NK-92 treated with Interleukin-12 subunit alpha and Interleukin-12 subunit beta, amount 100 ng/mL, for 24 hours (cell line): ENCODE measurements at places on chromosomes 7 and 10.

DNA sequence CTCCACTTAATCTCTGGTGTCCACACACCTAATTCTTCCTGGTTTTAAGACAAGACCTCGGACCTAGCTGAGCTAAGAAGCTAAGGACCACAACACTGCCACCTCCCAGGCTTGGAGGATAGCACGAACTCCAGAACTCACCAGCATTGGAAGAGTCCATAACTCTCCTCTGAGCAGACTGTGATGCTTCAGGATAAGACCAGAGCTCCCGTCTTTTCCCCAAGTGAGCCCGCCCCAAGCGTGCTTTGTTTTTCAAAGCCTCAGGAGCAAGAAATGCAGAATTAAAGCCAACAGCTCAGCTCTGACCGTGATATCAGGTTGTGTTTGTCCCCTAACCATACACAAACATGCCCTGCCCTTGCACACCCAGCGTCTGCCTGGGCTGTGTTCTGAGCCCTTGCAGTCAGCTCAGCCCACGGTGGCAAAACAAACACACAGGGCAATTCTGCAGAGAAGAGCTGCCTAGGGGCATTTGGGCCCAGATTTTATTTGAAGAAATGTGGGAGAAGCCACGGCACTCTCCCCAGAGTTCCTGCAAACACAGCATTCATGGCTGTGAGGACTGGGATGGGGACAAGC, 145.4 kb downstream of the WDR11 start:
- no peak for DNase-seq

- no peak for DNase-seq
These were observed 216.4 kb downstream of the MLLT10 start for GRCh38 chr10:21750424-21750823.

DNA sequence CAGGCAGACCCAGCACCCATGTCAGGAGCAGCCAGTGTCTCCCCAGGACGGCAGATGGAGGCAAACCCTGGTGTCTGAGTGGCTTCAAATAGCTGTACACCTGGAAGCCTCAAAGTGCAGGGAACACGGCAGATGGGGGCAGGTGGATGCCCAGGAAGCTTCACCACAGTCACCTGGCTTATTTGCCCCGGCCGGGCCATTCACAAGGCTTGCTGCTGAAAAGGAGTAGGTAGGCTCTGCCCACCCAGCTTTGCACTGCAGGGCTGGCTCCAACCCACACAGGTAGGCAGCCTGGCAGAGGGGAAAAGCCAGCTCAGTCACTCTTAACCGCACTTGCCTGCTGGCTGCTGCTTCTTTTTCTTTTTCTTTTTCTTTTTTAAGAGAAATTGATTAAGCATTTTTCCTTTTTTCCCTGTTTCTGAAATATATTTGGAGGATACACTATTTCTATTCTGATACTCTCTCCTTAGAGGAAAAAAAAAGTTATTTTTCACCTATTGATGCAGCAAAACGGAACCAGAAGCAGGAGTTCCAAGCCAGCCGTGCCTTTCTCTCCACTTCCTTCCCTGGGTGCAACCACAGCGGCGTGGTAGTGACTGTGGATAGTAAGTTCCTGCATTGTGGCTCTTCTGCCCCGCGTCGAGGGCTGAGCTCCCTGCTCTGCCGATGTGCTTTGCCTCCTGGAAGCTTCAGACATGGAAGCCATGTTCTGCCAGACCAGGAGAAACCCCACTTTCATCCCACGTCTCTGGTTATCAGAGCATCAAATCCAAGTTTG, 118.3 kb downstream of the KLF6 start:
- no peak for DNase-seq

GRCh38 chr7:55366461-55367070, 1.4 kb downstream of the LANCL2 start:
- DNase-seq, result no peak

DNA sequence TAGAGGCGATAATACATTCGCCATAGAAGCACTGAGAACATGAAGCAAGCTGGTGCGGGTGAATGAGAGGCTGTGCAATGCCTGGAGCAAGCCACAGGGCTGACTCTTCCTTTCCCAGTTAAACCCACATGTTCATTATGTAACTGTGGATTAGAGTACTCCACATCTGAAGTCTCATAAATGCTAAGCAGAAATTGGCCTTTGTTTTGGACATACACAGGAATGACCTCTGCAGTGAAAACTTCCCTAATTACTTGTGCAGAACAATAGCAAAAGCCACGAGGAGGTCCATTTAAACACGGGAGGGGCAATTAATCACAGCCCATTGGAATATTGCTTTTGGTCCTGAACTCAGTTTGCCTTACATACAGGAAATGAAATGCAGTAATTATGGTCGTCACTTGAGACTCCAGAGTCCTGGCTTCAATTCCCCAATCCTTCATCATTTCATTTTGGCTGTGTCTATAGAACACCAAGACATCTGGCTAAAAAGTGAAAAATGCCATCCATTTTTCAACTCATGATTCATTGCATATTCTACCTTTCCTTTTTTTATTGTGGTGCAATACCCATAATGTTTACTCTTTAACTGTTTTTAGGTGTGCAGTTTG, 78.7 kb upstream of the CXCL12 start:
- no peak for DNase-seq

DNA sequence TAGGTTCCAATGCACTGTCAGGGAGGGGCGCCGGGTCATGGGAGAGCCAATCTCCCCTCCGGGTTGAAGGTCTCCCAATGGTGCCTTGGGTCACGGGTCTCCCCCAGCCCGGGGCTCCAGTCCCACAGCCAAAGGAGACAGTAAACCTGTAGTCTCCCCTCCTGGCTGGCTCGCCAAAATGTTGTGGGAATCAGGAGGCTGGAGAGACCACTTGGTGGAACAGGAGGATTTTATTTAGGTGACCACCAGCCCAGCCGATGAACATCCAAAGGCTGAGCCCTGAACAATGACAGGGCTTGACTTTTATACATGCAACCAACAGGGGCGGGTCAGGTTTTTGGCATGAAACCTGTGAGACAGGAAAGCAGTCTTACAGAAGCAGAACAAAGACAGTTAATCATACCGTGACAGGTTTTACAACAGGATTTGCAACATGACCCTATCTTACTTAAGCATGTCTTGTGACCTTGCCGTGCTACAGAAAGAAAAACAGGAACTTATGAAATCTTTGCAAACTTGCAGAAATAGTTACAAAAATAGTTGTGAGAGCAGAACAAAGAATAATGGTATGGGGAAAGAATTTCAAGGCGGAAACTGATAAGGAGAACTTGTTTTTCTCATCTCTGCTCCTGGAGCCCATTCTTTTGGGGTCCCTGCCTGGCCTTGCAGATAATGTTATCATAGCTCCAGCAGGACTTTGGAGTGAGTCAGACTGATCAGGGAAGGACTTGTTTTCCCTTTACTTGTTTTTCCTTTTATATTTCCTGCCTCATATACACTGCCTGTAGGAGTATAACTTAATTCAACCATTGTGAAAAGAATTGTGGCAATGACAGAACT, 7.1 kb downstream of the ERV3-1 start:
- DNase-seq, result no peak

DNA sequence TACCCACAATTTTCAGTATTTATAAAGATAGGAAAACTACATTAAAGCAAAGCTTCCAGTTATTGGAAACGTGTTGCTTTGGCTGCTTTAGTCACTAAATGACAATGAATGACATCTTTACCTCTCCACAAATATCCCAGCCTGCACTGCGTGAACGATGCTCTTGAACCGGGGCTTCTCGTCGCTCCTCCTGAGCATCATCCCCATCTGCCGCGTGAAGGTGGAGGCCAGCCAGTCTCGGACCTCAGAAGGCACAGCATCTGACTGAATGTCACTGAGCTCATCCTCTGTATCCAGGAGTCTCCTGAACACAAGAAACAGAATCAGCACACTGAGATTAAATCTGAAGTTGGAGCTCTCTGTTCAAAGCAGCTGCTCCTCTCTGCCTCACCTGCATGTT, 191.3 kb downstream of the PDE1C start:
- no peak for DNase-seq

DNA sequence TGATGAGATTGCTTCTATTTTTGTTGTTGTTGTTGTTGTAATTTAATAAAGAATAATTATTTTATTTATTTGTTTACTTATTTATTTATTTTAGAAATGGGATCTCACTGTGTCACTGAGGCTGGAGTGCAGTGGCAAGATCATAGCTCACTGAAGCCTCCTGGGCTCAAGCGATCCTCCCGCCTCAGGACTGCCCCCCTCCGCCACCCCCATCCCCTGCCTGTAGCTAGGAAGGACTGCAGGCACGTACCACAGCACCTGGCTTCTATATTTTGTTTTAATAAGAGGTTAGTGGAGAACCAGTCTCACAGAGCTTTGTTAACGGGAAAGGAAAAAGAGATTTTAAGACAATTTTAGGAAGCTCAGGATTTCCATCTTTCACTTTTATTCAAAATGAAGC, 19.5 kb upstream of the SMC3 start:
- no peak for DNase-seq

DNA sequence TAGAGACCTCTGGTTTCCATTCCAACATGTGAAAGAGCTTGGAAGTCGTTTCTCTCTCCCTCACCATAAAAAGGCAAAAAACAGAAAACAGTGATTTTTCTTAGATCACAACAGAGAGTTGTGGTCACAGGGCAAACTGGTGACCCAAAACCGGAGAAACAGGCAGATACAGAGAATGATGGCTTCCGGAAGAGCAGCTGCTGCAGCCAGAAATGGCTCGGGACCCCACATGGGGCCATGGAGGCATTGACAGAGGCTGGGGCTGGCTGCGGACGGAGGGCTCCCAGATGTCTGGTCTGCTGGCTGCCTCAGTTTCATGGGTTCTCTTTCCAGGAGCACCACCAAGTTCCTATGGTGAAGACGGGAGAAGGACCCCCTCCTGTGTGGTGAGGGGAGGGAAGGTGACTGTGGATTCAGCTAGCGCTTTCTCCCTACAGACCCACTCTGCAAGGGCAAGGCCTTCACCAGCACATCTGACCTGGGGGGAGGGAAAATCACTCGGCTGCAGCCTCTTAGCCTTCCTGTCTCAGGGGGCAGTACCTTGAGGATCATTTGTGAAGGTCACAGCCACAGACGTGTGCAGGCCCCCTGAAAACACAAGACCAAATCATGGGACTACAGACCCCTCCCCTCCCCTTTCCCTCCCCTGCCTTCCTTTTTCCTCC, 81.4 kb downstream of the WDR37 start:
- DNase-seq, result no peak

DNA sequence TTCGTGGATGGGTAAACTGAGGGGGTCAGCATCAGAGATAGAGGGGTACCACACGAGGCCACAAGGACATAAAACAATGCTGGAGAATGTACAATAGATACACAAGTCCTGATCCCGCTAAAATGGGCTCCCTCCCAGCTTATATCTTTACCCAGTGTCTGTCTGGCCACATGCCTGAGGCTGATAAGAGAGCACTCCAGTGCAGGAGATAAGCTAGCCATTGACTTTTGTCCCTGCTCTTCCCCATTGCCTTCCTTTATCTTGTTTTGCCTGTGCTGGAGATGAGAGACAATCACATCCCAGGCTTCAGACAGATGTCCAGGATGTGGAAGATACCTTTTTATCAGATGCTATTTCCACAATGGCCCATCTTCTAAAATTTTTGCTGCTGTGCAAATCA, 6.0 kb downstream of the GAD2 start:
- no peak for DNase-seq

GRCh38 chr10:111086574-111086973, 9.7 kb downstream of the ADRA2A start:
- DNase-seq, result no peak
